Esophagus muscularis mucosa (tissue), 4 donors: ENCODE measurements at places on chromosomes 4 and X. TPM values are rescaled to one million over a fixed set of nuclear protein-coding genes. Genes with fewer than 3 reads are reported as not detected.

The SLC10A4 gene
- total RNA-seq = not detected

The SHROOM4 gene
- 11.3 TPM for total RNA-seq

The SYP gene
- total RNA-seq = 12.0 TPM

The DSPP gene
- total RNA-seq = not detected

The CYBB gene
- 24.5 TPM for total RNA-seq

The S100G gene
- total RNA-seq = not detected

The RBPJ gene
- 58.7 TPM for total RNA-seq

The NEXMIF gene
- 5.0 TPM for total RNA-seq

The NDUFB11 gene
- 74.1 TPM for total RNA-seq

The NPY2R gene
- not detected for total RNA-seq

The MAGED4 gene
- total RNA-seq = 7.6 TPM

- no peak for DNase-seq
These were observed 70.7 kb upstream of the HPGD start for GRCh38 chr4:174592985-174593335.

DNA sequence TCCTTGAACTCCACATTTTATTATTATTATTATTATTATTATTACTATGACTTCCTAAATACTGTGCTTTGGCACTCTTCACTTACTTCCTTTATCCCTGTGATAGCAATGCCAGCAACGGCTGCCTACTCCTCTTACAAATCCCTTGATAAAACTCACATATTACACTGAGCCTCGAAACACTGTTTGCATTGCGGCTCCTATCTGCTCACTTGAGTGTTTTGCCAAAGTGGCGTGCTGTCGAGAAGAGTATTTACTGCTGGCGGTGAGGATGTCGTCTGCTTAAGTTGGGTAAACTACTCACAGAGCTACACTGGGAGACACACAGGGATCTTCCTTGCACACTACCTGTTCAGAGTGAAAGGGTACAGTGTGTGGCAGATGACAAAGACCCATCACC lies 143.4 kb upstream of the VCX3A start:
- no peak for DNase-seq

DNA sequence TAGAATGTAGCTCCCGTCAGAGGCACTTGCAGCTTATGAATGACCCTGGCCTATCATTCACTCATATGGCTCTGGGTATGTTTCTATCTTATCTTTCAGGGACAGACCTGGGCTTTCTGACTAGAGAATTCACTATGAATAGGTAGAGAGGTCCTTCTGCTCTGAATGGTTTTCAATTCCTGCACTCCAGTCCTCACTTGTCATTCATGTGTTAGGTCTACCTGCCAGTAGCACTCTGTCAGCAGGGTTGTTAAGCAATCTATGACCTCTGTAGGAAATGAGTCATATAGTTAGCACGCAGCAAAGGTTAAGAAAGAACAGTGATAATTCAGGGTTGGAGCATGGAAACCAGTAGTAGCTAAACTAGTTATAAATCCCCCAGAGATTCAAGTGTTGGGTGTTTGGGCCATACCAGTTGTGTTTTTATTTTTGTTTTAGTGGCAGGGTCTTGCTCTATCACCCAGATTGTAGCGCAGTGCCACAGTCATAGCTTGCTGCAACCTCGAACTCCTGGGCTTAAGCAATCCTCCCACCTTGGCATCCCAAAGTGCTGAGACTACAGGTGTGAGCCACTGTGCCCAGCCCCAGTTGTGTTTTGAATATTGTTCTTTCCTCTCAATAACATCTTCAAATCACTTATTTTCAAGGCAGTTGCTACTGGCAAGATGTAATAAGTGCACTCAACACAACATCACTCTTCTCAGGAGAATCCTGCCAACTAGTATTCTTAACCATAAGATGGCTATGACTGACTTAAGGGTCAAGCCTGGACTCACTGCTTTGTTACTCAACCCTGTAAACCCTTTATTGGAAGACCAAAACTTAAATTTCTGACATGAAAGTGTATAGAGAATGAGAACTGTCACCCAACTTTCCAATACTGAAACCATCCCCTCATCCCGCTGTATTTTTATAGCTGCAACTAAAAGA lies 25.1 kb downstream of the ARL13A start:
- no peak for DNase-seq

DNA sequence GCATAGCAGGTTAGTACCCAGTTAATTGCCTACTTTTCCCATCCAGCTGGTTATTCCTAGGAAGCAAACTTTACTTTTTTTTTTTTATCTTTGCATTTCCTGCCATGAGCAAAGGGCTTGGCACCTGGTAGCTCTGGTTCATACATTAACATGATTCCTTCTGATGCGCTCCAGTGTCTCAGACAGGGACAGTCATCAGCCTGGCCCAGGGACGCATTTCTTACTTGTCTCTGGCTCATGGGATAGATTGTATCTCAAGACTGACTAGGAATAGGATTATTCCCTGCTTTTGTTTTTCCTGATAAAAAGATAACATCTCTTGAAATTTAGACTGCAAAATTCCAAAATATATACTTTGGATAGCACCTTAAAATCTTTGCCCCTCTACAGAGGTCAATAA lies 571.5 kb upstream of the TENM3 start:
- DNase-seq = no peak

GRCh38 chrX:10930151-10930550 lies 181.0 kb upstream of the HCCS start:
- DNase-seq = no peak

DNA sequence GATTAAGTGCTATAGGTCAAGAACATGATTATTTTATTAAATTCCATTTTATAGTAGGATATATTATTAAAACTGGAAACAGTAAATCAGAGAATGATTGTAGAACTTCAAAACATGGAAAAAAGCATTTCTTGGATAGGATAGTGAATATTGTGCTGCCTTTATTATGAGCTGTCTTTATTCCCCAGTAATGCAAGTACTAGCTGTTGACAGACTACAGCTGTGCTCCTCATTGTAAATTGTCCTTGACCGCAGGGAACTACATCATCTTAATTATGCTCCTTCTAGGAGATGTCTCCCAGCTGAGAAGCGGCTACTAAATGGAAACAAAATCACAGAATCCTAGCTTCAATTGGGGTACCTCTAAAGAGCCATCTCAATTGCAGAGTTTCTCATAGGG lies 1457.2 kb upstream of the PCDH7 start:
- no peak for DNase-seq

DNA sequence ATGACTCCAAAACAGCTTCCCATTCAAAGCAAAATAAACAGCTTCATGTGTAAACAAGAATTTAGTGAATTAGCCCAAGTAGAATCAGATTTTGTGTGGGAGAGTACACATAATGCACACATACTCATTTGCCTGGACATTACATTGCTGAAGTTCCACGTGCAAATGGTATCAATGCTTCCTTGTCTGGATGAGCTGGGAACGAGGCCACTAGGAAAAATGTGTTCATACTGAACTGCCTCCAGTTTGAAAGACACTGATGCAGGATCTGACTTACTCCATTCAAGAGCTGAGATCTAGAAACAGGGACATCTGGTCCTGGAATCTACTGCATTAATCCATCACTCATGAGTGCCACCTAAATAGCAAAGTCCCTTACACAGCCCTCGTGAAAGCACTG lies 228.0 kb downstream of the APBB2 start:
- no peak for DNase-seq

- no peak for DNase-seq
These were observed 34.1 kb downstream of the PRKG2 start for GRCh38 chr4:81180916-81181315.

DNA sequence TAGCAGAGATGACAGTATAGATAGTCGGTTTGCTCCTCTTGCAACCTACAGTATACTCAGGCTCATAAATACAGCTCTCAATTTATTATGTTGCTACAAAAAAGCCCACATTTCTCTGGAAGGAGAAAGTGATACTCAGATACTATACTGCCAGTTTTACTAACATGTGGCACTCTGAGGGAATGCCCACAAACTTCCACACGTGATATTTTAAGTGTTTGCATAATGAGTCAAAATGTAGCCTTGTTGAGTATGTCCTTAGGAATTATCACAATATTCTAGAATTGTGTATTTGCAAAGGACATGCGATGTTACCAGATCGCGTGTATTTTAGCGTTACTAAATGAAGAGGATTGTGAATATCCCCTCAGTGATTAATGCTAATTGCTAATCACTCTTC lies 929.1 kb downstream of the STIM2 start:
- DNase-seq = no peak

GRCh38 chr4:178612733-178613132 lies 1170.5 kb upstream of the AGA start:
- DNase-seq = no peak

DNA sequence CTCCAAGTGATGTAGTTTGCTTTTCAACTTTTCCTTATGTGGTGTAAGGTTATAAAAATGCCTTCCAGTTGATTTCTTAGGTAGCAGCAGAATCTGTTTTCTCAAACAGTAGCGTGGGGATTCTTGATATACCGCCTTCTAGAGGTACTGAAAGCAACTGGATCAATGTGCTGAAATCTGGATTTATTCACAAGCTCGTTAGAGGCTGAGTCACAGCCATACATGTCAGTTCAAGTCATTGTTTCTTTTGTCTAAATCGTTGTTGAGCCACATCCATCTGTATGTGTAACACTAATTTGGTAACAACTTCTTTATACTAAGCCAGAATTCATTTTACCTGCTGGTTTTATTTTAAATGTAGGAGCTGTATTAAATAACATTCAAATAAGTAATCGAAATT lies 200.0 kb upstream of the MAD2L1 start:
- DNase-seq = no peak

- DNase-seq = no peak
These were observed 261.8 kb downstream of the KLHL13 start for GRCh38 chrX:117854806-117855205.

- no peak for DNase-seq
These were observed 487.8 kb upstream of the MAGEB18 start for GRCh38 chrX:25650216-25650820.

DNA sequence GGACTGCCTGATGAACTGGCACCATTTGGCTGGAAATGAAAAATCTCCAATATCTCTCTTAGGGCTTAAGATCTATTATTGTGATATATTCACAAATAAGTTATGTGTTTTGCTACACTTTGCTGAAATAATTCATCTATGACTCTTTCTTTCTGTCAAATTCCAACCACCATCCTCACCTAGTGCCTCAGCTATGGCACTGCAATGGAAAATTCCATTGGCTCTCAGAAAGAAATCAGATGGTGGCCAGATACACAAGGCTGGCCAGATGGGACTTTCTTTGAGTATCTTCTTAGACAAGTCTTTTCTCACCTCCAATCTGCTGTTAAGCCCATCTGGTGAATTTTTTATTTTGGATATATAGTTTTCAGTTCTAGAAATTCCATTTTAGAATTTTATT lies 28.0 kb downstream of the NAT8L start:
- DNase-seq = no peak

GRCh38 chr4:143399113-143399949 lies 62.7 kb downstream of the GAB1 start:
- DNase-seq = no peak
